ENCODE measurements at places on chromosomes 2 and 18.

DNA sequence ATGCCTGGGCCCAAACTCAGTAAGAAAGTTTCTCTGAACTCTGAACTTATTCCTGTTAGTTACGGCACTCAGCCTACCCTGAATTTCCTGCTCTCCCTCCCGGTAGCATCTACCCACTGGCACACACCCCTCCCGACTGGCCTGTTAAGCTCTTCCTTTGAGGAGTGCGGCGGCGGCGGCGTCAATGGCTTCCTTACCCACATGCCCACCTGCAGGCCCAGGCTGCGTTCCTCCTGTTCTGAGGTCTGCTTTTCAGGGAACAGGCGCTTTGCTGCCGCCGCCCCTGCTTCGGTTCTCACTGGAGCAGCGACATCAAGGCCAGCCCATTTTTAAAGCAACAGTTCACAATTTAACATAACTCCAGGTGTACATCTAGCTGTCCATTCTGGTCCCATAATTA is 432.4 kb downstream of the DCDC2C start:
- DNase-seq = no peak

DNA sequence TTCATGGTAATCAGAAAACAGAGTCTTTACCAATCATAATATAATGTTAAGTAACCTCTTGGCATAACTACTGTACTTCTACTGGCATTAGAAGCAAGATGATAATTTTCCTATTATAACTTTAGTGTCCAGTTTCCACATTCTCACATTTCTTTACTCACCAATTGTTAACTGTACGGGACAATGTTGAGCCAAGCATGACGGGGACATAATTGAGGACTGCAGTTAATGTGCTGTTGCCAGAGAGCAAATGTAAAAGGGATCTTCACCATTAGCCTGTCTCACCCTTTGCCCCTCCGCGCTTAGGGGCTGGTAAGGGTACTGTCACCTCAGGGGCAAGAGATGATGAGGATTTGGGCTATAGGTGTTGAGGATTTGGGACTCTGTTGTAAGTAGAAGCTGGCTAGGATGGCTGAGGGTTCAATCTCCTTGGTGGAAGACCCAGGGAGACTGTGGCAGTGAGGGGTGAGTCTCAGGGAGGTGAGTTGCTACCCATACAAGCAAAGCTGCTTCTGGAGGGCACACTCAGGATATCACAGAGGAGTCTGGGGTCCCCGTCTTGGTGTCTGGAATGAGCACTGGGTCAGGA is 54.4 kb upstream of the IL1RL1 start:
- no peak for DNase-seq

DNA sequence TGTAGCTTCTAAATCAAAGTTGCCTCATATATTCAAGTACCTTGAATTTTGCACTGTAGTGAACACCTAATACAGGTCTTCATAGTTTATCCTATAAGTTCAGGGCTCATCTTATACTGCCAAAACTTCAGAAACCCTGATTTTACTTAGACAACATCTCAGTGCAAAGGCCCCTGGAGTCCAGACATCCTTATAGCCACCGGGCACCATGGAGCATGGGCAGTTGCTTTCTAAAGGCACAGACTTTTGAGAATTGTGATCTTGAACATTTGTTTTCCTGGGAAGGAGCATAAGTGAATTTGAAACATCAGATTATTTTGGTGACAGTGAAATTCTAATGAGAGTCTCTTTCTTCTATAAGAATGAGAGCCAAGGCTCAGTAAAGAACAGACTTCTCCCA is 292.3 kb downstream of the CYRIA start:
- DNase-seq = no peak

GRCh38 chr2:198852248-198852647 is 605.5 kb downstream of the SATB2 start:
- DNase-seq = no peak

DNA sequence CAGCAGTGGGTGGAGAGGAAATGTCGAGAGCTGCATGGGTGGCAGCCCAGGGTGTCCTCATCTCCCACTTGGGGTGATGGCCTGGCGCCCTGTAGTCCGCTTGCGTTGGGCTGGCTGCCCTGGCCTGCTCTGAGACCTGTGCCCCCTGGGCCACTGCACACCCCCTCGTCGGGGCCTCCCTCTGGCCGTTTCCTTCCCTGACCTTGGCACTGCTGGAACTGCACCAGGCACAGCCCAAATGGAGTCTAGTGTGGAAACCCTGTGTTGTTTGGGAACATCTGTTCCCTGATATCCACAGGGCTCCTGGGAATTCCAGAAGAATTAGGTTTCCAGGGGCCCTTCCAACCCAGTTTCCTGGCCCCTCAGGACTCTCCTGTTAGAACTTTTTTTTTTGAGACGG is 13.9 kb downstream of the EFHD1 start:
- DNase-seq = no peak

DNA sequence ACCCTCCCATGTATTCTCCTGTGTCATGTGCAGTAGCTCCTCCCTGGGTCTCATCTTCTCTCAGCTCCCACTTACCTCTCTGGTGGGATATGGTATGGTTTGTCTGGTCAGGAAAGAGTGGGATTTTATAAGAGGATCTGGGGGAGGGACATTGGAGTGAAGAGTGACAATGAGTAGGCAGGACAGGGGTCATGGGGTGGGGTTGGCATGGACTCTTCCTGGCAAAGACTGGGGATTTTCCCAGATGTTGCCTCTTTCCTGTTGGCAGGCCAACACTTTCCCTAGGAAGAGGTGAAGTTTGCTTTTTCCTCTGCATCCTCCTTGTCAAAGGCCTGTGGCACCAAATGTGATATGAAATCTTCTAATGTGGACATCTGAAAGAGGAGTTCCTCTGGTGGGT is at the start of gene REG3A:
Gene REG3A (minus strand): TSS at position 101 of the 400 bp plus-strand sequence. CDS start 348 bp downstream, outside the sequence.
- no peak for DNase-seq

- no peak for DNase-seq
These were observed 362.2 kb upstream of the NXPH2 start for GRCh38 chr2:139142252-139142880.

GRCh38 chr2:12196495-12196894 is 450.1 kb downstream of the LPIN1 start:
- no peak for DNase-seq

DNA sequence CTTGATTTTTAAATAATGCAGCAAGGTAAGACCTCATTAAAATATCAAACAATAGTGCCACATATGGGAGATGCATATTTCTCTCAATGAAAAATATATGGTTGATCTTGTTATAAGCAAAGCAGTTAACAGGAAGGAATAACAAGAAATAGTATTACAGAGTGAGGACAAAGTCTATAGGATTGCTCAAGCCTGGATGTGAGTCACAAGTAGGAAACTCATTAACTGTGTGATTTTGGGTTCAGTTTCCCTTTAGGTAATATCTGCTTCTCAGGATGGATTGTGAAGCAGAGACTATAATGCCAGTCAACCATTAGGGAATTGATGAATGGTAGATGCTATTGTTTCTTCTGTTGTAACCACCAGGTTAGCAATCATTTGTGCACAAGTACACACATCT is 42.9 kb upstream of the SPHKAP start:
- DNase-seq = no peak

- DNase-seq = no peak
These were observed 3.8 kb upstream of the EPC2 start for GRCh38 chr2:148640767-148641166.

DNA sequence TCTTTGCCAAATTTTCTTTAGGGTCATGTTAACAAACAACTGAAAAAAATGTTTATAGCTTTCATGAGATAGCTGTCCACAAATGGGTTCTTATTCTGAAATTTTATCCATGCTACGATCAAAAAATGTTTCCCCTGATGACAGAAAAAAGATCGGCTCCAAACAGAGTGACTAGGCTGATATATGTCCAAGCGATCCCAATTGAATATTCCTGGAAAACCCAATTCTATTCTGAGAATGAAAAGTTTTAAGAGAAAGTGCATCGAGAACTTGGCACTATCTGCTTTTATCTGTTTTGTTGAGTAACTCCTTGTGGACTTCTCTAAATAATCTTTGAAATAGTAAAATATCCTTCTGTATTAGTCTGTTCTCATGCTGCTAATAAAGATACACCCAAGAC is 19.1 kb downstream of the KCNE4 start:
- no peak for DNase-seq

- DNase-seq = no peak
These were observed 697.4 kb upstream of the NXPH2 start for GRCh38 chr2:139477618-139478017.

GRCh38 chr2:43340945-43341356 is 114.5 kb upstream of the ZFP36L2 start:
- no peak for DNase-seq
